Mucosa of gallbladder (tissue), 1 donor: ENCODE measurements at places on chromosomes 13 and 19.

- DNase-seq, result no peak
These were observed 13.5 kb downstream of the PPP1R13L start for GRCh38 chr19:45391346-45391745.

DNA sequence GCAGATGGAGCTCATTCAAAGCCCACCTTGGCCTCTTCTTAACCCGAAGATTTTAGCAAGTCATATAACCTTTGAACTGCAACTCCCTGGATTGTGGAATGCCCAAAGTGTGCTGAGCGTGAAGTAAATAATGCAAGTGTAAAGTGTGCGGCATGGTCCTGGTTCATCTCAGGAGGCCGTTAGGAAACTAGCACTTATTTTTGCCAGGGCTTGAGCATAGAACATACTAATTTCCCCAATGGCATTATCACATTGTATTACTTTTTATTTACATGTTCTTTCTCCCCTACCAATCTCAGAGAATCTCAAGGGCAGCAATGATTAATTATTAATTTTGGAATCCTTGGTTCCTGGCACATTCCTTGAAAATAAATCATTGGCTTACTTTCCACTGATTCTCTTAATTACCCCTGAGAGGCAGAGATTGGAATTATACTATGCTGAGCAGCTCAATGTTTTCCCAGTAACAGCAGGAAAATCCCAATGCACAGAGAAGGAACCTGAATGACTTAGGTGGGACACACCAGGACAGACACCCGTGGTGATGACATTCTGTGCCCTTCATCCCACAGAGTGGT is 128.8 kb upstream of the GJB6 start:
- no peak for DNase-seq

- no peak for DNase-seq
These were observed 16.0 kb downstream of the KCNC3 start for GRCh38 chr19:50312967-50313811.

GRCh38 chr19:35786299-35787160 is 11.2 kb downstream of the ARHGAP33 start:
- DNase-seq, result no peak

DNA sequence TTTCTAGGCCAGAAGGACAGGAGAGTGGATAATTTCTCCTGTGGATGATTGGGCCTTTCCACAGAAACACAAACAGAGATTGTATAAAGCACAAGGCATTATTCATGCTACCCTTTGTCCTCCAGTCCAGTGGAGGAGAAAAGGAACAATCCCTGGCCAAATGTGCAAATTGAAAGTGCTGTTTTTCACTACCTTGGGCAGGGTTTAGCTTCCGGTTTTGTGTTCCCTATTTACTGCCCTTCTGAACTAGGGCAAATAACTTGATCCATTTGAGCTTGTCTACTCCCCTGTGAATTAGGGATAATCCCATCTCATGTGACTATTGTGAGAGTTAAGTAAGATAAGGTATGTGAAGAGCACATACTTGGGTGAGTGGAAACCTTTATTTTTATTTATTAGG is 13.3 kb downstream of the PDX1 start:
- DNase-seq, result no peak

DNA sequence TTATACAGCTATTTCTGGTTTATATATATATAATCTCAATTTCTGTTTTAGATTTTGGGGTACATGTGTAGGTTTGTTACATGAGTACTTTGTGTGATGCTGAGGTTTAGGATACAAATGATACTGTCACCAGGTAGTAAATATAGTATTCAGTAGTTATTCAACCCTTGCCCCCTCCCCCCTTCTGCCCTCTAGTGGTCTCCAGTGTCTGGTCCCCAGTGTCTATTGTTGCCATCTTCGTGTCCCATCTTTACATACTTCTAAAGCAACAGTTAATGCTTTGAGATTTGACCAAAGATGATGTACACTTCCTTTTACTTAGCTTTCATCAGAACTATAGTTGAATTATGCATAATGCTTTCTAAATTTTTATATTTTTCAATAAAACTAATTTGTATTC is 1623.4 kb upstream of the PRR20A start:
- no peak for DNase-seq

GRCh38 chr19:19145281-19145680 is 7.0 kb upstream of the TMEM161A start:
- DNase-seq, result no peak

DNA sequence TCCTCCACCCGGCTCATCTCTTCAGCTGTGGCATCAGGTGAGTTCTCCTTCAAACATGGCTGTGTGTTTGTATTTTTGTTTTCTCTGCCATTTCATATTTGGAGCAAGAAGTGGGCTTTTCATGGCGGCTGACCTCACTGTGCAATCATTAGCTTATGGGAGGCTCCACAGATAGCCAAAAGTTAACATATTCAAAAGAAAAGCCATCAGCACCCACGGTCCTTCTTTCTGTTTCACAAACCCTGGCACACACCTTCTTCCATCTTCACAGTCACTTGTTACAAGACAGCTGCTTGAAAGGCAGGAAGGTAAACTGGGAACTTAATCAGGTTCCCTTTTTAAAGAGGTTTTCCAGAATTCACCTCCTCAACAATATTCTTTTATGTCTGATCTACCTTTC is 69.3 kb upstream of the ATP12A start:
- DNase-seq, result no peak

- DNase-seq, result no peak
These were observed 459 bp downstream of the PRAM1 start for GRCh38 chr19:8501981-8502380.

DNA sequence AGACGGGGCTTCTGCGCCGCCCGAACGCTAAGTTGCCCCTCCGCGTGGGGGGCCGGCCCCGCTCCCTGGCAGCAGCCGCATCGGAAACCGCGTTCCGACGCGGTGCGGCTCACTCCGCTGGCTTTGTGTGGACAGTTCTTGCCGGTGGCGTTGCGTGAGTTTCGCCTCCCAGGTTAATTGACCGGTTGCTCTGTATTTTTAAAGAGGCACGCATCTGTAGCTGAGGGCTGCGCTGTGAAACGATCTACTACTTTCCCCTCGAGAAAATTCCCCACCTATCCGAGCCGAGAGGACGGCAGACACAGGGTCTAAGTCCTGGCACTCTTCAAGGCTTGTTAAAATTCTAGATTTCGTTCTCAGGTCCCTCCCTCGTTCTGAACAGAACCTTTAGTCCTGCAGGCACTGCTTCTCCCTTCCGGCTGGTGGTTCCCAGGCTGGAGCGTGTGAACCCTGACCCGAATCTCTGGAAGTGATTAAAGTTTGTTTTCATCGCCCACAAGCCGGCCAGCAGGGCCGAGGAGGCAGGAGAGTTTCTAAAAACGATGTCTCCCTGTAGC is 933 bp downstream of the ARHGEF7 start:
- DNase-seq, result peak; percentile 45

DNA sequence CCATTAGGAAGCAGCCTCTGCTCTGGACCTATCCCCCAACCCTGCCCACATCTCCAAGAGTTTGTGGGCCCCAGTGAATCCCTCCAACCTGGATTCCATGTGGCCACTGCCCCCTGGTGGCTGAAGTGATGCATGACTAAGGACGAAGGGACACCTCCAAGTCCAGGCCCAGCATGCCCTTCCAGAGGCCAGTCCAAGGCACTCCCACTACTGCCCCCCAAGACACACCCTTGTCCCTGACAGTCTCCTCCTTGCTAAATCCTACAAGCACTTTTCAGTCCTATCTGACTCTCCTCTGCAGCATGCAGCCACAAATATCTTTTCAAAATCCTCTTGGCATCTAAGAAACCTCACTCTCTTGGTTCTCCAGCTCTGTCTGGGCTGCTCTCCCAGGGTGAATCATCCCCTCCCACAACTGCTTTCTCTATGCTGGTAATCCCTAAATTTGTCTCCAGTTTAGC is 33.0 kb downstream of the DEDD2 start:
- DNase-seq, result peak; percentile 72

- no peak for DNase-seq
These were observed 22.7 kb downstream of the VRK3 start for GRCh38 chr19:50002386-50002960.

DNA sequence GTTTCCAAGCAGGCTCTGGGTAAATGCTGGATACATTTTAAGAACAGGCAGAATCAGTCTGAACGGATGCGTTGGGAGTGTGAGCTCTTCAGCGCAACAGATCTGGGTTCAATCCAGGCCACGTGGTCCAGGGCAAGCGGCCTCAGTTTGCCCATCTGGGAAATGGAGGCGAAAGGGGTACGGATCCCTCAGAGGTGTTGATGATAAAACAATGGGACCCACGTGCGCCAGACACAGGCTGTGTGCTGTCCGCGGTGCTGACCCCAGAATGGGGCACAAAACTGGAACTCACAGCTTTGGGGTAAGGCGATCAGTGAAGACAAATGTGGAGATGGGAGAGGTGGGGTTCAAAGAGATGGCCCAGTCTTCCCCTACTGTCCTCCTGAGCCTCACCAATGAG is 13.1 kb upstream of the PDE4C start:
- no peak for DNase-seq

DNA sequence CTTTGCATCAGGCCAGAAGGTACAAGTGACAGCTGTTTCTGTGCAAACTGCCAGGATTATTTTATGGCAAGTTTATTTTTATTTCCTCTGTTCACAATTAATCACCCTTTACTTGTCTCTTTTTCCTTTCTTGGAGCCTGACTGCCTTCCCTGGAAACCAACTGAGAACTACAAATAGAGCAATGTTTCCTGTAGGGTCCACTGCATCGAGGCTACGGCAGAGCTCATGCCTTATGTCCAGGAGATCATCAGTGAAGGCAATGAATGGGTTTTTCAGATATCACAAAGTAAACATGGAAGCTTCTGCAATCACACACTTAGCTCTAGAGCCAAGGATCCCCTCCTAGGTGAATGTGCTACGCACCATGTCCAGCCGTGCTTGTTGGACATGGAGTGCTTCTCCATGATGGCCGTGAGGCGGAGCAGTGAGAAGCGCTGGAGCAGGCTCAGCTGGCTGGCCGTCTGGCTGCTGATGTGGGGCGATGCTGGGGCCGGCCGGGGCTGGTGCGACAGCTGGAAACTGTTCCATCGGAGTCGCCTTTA is 110.9 kb downstream of the KL start:
- DNase-seq, result no peak

DNA sequence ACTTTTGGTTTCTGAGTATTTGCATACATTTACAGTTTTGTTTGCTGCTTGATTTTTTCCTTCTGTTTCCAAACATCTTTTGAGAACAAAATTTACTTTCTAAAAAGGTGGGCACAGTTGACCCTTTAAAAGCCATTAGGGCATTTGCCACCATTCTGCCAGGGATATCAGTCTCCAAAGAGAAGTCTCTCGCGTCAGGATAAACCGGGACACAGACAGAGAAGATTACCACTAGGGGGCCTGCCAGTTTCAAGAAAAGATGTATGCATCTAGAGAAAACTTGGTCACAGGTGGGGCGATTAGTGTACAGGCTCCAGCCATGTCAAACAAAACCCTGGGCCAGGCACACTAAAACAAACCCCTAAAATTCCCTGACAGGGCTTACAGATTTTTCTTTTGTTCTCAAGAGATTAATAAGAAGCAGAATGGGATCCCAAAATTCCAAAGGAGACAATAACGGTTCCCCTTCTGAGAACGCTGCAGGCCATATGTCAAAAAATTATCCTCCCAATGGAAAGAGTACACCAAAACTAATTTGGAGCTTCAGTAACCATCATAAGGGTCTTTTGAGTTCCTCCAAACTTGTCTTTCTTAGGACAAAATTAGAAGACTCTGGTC is 10.7 kb upstream of the PABPC3 start:
- DNase-seq, result no peak
